ENCODE measurements at places on chromosomes 13 and 19. TPM values are rescaled to one million over a fixed set of nuclear protein-coding genes. Genes with fewer than 3 reads are reported as not detected.
A peak's percentile ranks its signal among the peaks of the same experiment; 100 is the strongest.

The CAPN12 gene
- total RNA-seq, result 0.18 TPM

The VSTM2B gene
- not detected for total RNA-seq

The C1QTNF9 gene
- under 0.01 TPM for total RNA-seq

The GPR12 gene
- not detected for total RNA-seq

The ZNF90 gene
- 0.36 TPM for total RNA-seq

The HCN2 gene
- total RNA-seq, result 0.72 TPM

The NUDT19 gene
- total RNA-seq, result 6.4 TPM

The BST2 gene
- 0.18 TPM for total RNA-seq

The IFNL4 gene
- not detected for total RNA-seq

The PEAK3 gene
- under 0.01 TPM for total RNA-seq

GRCh38 chr19:7927605-7928333 lies 1.8 kb upstream of the CTXN1 start:
- peaks cover 23% of the 10 kb centered on the region for H3K36me3 ChIP-seq
- no peak overlapping the region for H3K4me3 ChIP-seq
- peak overlapping the region; percentile 95 for H3K27ac ChIP-seq

DNA sequence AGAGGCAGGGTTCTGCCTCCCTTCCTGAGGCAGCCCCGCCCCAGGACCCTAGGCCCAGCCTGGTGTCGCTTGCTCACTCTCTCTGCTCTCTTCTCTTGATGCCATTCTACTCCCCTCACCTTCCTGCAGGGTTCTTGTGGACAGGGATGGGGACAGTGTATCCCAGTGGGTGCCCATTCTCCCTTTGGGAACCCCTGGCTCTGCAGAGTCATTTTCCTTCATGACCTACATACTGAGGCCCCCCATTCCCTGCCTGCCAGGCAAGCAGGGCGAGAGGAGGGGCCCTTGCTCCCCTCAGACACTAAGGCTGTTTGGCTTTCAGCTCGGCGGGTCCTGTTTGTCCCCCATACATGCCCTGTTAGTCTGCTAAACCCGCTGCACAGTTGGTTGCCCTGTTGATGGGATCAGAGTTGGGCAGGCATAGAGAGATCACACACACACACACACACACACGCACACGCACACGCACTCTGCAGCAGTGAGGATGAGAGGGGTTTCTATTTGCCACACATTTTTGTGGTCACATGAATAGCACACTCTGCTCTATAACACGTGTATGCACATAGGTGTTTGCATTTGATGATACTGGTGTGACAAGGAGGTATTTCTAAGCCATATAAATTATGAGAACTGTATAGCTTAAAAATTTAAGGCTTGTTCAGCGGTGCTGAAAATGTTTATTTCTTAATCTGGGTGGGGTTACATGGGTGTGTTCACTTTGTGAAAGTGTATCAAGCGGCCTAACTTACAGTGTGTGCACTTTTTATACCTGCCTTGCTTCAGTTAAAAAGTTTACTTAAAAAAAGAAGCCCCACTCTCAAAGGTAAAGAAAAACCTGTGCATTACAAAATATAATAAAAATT lies 20.3 kb downstream of the NFIX start:
- peak; percentile 33 for DNase-seq
- no peaks in the 10 kb centered on the region for H3K27me3 ChIP-seq
- H3K4me3 ChIP-seq, result no peak overlapping the region
- H3K4me1 ChIP-seq, result peaks cover 38% of the 10 kb centered on the region

DNA sequence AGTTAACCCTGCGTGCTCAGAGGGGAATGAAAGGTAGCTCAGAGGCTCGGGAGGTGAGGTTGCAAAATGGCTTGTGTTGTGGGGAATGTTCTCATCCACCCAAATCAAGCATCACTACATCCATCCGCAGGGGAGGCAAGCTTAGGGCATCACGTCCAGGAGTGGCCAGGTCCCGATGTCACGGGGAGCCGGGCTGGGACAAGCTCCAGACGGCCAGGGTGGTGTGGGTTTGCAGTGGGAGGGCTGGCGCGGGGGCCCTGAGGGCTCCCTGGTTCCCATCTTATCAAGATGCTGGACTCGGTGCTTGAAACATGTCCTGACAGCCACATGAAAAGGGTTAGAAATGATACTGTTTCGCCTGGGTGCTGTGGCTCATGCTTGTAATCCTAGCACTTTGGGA lies 25.8 kb downstream of the EPN1 start:
- H3K4me1 ChIP-seq, result no peaks in the 10 kb centered on the region
- peaks cover 27% of the 10 kb centered on the region for H3K36me3 ChIP-seq
- no peak overlapping the region for H3K4me3 ChIP-seq
- no peak for DNase-seq
- no peaks in the 10 kb centered on the region for H3K27me3 ChIP-seq
- no peak overlapping the region for H3K27ac ChIP-seq

DNA sequence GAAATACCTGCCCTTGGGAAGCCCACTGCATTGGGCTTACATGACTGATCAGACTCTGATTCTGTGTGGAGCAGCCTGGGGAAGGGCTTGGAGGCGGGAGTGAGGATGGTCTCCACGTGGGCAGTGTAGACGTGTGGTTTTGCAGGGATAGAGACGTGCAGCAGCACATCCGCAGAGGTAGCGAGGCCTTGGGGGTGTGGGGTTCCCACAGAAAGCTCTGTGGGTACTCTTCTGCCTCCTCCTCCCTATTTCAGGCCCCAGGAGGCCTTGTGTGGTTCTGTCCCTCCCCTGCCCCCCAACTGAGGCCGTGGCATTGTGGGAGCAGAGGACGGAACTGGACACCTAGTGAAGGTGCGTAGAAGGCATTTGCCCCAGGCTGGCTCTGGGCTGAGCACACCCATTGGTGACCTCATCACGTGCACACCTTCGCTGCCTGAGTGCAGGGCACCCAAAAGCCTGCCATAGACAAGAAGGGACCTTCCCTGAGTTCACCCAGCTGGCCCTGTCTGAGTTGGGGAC lies 28.9 kb downstream of the PPP1R37 start:
- no peak overlapping the region for H3K4me3 ChIP-seq
- no peak overlapping the region for H3K27ac ChIP-seq
- no peaks in the 10 kb centered on the region for H3K4me1 ChIP-seq
- no peaks in the 10 kb centered on the region for H3K27me3 ChIP-seq
- no peak for DNase-seq

DNA sequence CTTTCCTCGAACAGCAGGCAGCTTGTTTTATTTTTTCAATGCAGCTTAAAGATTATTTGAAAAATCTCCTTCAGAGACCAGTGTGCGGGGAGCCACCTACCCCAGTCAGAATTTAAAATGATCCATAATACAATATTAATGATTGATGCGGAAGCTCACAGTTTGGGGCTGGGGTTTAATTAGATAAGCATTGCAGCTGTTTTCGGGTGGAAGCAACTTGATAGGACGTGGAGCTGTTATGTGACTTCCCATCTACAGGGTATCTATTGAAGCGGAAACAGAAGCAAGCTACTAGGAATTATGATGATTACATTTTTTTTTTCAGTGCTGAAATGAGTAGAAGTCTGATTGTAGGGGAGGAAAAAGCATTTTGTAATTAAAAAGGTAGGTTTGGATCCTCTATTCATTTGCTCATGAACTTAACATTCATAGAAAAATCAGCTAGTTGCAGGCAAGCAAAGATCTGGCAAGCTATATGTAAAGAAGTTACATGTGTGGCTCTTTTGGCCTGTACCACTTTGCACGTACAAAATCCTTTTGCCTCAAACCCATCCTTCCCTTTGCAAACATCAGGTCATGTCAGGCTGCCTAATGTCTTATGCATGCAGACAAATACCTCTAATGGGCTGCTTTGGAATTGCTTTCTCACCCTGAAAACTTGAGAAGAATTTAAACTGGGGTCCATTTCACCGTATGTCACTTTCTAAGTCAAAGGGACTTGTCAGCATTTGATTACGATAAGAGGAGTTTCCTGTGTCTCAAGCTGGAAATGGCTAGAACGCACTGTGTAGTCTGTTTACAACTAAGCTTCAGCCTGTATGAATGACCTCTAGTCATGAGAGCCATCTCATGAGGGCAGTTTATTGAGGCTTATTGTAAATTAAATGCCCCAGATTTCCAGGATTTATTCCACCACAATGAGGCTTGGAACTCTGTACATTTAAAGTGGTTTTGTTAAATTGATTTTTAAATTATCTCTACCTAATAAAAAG lies 267.1 kb upstream of the TMTC4 start:
- H3K4me1 ChIP-seq, result no peaks in the 10 kb centered on the region
- H3K27ac ChIP-seq, result no peak overlapping the region
- no peak overlapping the region for H3K4me3 ChIP-seq
- peak; percentile 1 for DNase-seq

DNA sequence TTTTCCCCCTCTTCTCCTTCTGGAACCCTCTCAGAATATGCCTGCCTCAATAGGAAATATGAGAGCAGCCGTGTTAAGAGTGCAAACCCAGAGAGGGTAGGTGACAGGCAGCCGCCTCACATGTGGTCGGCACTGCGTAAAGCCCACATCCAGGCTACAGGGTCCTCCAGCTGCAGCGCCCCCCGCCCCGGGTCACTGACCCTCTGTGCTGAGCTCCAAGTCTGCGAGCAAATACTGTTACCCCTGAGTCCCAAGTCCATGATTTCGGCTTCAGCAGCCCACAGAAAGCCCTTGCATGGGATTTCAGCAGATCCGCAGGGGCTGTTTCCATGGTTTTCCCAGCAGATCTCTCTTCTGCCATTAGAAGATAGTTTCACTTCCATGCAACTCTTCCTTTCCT lies 186.9 kb upstream of the IRS2 start:
- H3K27ac ChIP-seq, result no peak overlapping the region
- H3K27me3 ChIP-seq, result no peaks in the 10 kb centered on the region
- no peak overlapping the region for H3K4me3 ChIP-seq
- no peak for DNase-seq
- H3K4me1 ChIP-seq, result no peaks in the 10 kb centered on the region

DNA sequence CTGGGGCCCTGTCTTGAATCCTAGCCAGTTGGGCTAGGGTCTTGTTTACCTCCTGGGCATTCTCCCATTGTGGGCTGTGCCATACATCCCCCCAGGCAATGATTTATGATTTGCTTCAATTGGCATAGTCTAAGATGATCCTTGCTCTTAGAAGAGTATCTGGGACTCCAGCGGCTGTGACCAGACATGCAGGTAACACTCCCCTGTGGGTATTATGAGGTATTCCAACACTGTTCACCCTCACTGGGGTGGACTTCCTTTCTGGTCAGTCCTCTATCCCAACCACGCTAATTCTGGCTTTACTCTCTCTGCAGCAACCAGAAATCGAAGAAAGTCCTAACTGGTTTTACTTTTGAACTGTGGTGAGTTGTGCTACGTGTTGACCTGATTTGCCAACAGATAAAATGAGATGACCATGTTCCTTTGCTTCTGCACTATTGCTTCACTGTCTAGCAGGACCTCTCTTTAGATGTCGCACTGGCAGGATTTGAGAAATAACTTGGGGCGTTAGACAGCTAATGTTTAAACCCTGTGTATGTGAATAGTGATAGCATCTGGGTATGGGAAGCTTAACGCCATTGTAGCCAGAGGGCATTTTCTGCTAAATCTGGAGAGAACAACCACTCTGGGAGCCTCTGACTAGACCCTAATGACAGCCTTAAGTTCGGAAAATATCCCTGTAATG lies 6.7 kb upstream of the LRCH1 start:
- no peak overlapping the region for H3K27ac ChIP-seq
- H3K4me1 ChIP-seq, result no peaks in the 10 kb centered on the region
- no peaks in the 10 kb centered on the region for H3K36me3 ChIP-seq
- H3K27me3 ChIP-seq, result peaks cover 6% of the 10 kb centered on the region

DNA sequence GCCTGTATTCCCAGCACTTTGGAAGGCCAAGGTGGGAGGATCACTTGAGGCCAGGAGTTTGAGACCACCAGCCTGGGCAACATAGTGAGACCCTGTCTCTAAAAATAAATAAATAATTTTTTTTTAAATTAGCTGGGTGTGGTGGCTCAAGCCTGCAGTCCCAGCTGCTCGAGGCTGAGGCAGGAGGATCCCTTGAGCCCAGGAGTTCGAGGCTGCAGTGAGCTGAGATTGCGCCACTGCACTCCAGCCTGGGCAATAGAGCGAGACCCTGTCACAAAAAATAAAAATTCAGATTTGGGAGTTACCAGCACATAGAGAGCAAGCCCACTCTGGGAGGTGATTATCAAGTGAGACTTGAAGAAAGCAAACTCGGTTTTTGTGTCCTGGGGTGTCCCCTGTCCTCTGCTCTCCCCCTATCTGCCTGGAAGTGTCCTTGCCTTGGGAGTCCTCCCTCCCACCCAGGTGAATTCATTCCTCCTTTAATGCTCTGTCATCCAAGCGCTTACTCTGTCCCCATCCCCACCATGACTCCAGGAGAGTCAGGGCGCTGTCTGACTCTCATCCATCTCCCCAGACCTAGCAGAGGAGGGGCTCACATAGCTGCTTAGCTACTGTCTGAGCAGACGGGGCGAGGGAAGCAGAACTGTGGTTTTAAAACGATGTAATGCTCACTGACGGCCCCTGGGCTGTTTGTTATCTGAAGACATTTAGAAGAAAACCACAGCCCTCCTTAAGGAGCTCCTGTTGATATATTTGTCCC lies 146.8 kb downstream of the STK24 start:
- no peaks in the 10 kb centered on the region for H3K4me1 ChIP-seq
- H3K36me3 ChIP-seq, result peaks cover 75% of the 10 kb centered on the region
- H3K27ac ChIP-seq, result no peak overlapping the region
- DNase-seq, result no peak

- H3K27me3 ChIP-seq, result no peaks in the 10 kb centered on the region
- no peak overlapping the region for H3K27ac ChIP-seq
- peaks cover 68% of the 10 kb centered on the region for H3K36me3 ChIP-seq
- no peak for DNase-seq
- no peak overlapping the region for H3K4me3 ChIP-seq
- no peaks in the 10 kb centered on the region for H3K4me1 ChIP-seq
Observed at GRCh38 chr19:41288673-41289530, 21.1 kb upstream of the CCDC97 start.

DNA sequence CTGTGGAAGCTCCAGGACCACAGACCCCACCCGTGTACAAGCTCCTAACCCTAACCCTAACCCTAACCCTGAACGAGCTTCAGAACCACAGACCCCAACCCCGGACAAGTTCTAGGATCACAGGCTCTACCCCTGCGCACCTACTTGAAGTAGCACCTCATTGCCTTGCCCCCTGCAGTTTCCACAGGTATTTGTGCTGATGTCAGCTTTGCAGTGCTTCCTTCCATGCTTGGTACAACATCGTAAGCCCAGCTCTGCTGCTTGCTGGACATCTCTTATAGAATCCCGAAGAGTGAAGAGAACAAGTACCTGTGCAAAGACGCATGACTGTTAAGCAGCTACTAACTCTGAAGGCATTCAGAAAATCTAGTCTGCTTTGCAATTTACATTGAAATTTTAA lies 20.7 kb upstream of the CDC16 start:
- DNase-seq, result no peak
- H3K27ac ChIP-seq, result no peak overlapping the region
- no peaks in the 10 kb centered on the region for H3K36me3 ChIP-seq
- H3K4me3 ChIP-seq, result no peak overlapping the region
- H3K4me1 ChIP-seq, result 0 out of 2 replicates have a peak, but pooled peaks cover 3% of the 10 kb centered on the region

DNA sequence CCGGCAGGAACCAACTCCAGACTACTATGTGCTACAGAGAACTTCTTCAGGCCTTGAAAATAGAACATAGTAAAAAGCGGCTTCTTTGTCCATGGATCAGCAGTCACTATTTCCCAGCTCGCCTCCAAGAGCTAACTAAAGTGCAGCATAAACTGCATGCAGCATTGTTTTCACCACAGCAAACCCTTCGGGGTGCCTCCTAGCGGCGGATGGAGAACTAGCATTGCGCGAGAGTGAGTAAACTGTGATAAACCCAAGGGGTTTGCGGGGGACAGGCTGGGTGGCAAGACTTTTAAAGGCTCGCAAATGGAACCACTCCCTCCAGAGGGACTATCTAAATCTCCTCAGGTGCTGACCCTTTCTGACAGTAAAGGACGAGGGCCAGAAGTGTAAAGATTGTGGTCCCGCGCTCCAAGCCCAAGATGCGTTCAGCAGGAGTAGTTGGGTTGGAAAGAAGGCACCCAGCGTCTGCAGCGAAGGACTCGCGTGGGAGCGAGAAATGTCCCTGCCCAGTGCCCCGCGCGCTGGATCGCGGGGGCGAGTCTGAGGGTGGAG lies 21.5 kb upstream of the SGCG start:
- DNase-seq, result peak; percentile 13
- H3K4me3 ChIP-seq, result peak overlapping the region; percentile 17
- no peaks in the 10 kb centered on the region for H3K36me3 ChIP-seq
- H3K27ac ChIP-seq, result no peak overlapping the region
